ENCODE measurements at places on chromosomes 7 and 10. TPM values are rescaled to one million over a fixed set of nuclear protein-coding genes. Genes with fewer than 3 reads are reported as not detected.

Gene STEAP2
- total RNA-seq = 22.3 TPM

Gene OR6B1
- total RNA-seq = not detected

Gene GAD2
- not detected for total RNA-seq

Gene CXCL12
- total RNA-seq = 1,285 TPM

Gene KEL
- total RNA-seq = not detected

Gene ARHGAP12
- 47.9 TPM for total RNA-seq

Gene CCDC7
- total RNA-seq = 12.4 TPM

Gene AKR1C1
- total RNA-seq = 330 TPM

Gene MYL10
- total RNA-seq = not detected

Gene IDI1
- total RNA-seq = 93.7 TPM

Gene NCF1
- total RNA-seq = not detected

Gene SLC29A4
- 0.40 TPM for total RNA-seq

Gene FFAR4
- not detected for total RNA-seq

Gene CASP7
- total RNA-seq = 37.9 TPM

Gene ARL3
- total RNA-seq = 9.6 TPM

Gene HPSE2
- total RNA-seq = not detected

Gene PYROXD2
- 17.3 TPM for total RNA-seq

Gene PLAC9
- 73.6 TPM for total RNA-seq

Gene DRGX
- not detected for total RNA-seq

Gene PHKG1
- total RNA-seq = 9.4 TPM

Gene ZDHHC6
- 24.6 TPM for total RNA-seq

Gene KBTBD2
- 36.6 TPM for total RNA-seq

Gene ADRB1
- not detected for total RNA-seq

Gene NPFFR1
- under 0.01 TPM for total RNA-seq

Gene SUN3
- total RNA-seq = not detected

Gene NACAD
- 0.53 TPM for total RNA-seq

Gene ACTL6B
- not detected for total RNA-seq

Gene ARMC10
- 41.0 TPM for total RNA-seq

Gene AGAP5
- 2.6 TPM for total RNA-seq

Gene POLL
- total RNA-seq = 8.6 TPM

Gene GPRIN2
- not detected for total RNA-seq

Gene DYNC1I1
- total RNA-seq = 3.5 TPM

Gene PNLIP
- total RNA-seq = not detected

Gene MMD2
- not detected for total RNA-seq

Gene EVX1
- not detected for total RNA-seq

Gene MRPL32
- total RNA-seq = 56.7 TPM

Gene GNAI1
- 8.3 TPM for total RNA-seq

Gene C10orf71
- total RNA-seq = not detected

Gene PNLIPRP1
- total RNA-seq = not detected

Gene HMX2
- total RNA-seq = not detected

Gene ACSL5
- 0.92 TPM for total RNA-seq

Gene ZPBP
- not detected for total RNA-seq

Gene CYP2C8
- not detected for total RNA-seq

Gene HEPACAM2
- not detected for total RNA-seq

Gene EBLN1
- not detected for total RNA-seq

Gene MBL2
- not detected for total RNA-seq

Gene PTPN20
- total RNA-seq = 0.92 TPM

Gene PPP1R3C
- total RNA-seq = 124 TPM

Gene BBS9
- 16.5 TPM for total RNA-seq

Gene GATA3
- total RNA-seq = 0.06 TPM

Gene SLC16A12
- 0.53 TPM for total RNA-seq

Gene DKK1
- total RNA-seq = 103 TPM

Gene CTAGE15
- total RNA-seq = 0.13 TPM

Gene BHLHA15
- 0.13 TPM for total RNA-seq

Gene NANOS1
- 1.2 TPM for total RNA-seq

Gene STEAP4
- 6.5 TPM for total RNA-seq

Gene OPN1SW
- total RNA-seq = not detected

Gene HHEX
- 4.6 TPM for total RNA-seq

Gene OPALIN
- total RNA-seq = not detected

Gene C10orf67
- not detected for total RNA-seq

All from aortic smooth muscle cell (primary cell).